Calu3 (cell line): ENCODE measurements at places on chromosomes 13 and 19.

GRCh38 chr13:29000826-29001225 lies 180.7 kb downstream of the MTUS2 start:
- H3K27me3 ChIP-seq = no peaks in the 10 kb centered on the region
- H3K27ac ChIP-seq = no peak overlapping the region
- no peak overlapping the region for H3K4me3 ChIP-seq
- DNase-seq = no peak

DNA sequence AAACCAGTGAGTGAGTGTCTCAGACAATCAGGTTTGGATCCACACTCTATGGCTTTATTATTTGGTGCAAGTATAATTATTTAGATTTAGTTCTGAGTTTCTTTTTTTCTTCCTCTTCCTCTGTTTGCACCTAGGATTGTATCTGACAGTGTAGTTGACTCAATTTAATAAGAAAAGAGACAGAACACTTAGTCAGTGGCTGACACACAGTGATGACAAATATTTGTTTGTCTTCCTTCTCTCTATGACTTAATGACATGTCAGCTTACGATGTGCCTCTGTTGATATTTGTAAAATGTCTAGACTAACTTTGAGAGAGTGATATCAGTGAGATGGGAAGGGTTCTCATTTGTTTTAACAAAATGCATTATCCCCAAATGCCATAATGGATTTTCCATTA lies 129.5 kb upstream of the SLC10A2 start:
- H3K27ac ChIP-seq = no peak overlapping the region
- H3K4me3 ChIP-seq = no peak overlapping the region
- no peaks in the 10 kb centered on the region for H3K36me3 ChIP-seq
- no peaks in the 10 kb centered on the region for H3K27me3 ChIP-seq

DNA sequence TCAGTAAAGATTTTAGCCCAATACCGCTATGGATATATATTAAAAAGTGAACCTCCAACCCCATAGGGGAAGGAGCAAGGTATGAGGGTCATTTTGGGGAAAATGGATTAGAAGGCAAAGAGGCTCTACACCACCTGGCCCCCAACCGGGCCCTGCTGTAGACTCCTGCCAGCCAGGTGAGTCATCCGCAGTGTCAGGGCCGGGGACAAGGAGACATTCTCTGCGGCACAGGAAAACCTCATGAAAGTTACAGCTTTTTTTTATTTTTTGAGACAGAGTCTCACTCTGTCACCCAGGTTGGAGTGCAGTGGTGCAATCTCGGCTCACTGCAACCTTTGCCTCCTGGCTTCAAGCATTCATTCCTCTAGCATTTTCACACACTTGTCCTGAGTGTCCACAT lies 32.0 kb downstream of the ZFR2 start:
- H3K4me3 ChIP-seq = no peak overlapping the region
- no peak overlapping the region for H3K27ac ChIP-seq
- H3K36me3 ChIP-seq = peaks cover 6% of the 10 kb centered on the region
- H3K4me1 ChIP-seq = no peaks in the 10 kb centered on the region
- DNase-seq = no peak

GRCh38 chr13:110472904-110473563 lies 88.5 kb downstream of the RAB20 start:
- no peaks in the 10 kb centered on the region for H3K4me1 ChIP-seq
- no peaks in the 10 kb centered on the region for H3K36me3 ChIP-seq
- H3K4me3 ChIP-seq = no peak overlapping the region
- peaks cover 7% of the 10 kb centered on the region for H3K27me3 ChIP-seq
- no peak for DNase-seq
- H3K27ac ChIP-seq = no peak overlapping the region

DNA sequence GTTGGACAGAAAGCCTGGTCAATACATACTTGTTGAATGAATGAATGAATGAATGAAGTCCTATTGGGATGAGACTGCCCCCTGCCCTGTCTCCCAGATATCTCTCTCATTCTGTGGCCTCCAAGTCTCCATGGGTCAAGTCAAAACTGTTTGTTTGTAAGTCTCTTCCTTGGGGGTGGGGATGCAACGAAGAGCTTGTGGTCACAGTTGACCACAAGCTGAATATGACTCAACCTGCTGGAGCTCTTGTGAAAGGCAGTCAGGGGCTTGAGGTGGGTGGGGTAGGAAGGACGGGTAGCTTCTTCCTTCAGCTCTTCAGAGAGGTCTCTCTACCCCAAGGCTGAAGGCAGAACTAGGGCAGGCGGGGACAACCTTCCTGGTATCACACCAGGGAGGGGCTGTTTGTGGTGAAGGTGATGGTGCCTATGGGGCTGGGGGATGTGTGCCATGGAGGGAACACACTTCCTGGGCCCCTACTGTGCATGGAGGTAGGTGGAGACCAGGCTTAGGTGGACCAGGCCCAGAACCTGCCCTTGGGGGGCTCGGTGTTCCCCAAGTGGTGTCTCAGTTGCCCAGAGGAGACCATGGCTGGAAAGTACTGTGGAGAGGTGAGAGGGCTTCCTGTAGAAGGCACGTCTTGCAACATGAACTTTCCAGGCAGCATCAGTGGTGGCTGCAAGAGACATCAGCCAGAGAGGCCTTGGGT lies 8.0 kb downstream of the MYO1F start:
- DNase-seq = peak; percentile 29
- H3K4me1 ChIP-seq = no peaks in the 10 kb centered on the region
- H3K27me3 ChIP-seq = peaks cover 23% of the 10 kb centered on the region
- H3K4me3 ChIP-seq = no peak overlapping the region
- no peaks in the 10 kb centered on the region for H3K36me3 ChIP-seq
- no peak overlapping the region for H3K27ac ChIP-seq

DNA sequence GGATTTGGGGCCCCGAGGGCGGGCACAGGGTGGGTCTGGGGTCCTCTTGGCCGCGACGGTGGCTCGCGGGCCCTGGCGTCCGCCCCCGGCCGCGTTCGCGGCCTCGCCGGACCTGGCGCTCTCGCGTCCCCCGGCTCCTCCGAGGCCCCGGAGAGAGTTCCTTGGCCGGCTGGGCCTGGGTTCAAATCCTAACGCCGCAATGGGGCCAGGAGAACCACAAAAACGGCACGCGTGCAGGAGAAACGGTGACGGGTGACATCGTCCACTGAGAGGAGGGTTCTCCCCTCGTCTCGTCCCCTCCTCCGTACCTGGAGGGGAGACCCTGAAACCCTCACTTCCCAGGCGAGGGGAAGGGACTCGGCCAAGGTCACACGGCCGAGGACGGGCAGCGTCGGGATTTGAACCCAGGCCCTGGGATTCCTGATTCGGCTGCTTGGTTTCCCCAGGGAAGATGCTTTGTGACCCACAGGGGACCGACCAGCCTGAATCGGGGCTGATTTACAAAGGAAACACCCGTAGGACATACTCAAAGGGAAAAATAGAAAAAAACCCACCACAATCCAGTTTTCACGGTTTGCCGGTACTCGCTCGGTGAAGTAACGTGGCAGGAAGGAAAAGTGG lies 624 bp downstream of the SAFB start:
- no peaks in the 10 kb centered on the region for H3K27me3 ChIP-seq
- peak overlapping the region; percentile 99 for H3K4me3 ChIP-seq
- no peak for DNase-seq
- H3K27ac ChIP-seq = peak overlapping the region; percentile 100
- peaks cover 73% of the 10 kb centered on the region for H3K36me3 ChIP-seq
